ENCODE measurements at places on chromosomes 5 and 9.

DNA sequence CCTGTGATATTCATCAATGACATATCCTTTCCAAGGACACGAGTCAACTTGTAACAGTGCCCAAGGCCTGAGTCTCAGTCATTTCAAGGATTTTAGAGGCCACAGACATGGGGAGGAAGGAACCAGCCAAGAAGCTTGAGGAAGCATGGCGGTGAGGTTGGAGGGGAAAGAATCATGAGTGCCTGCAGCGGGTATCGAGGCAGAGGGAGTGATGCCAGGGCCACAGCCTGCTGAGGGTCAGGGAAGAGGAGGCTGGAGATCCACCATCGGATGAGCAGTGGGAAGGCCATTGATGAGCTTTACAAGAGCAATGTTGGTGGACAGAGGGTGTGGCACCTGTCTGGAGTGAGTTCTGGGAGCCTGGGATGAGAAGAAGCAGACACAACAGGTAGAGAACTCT is 88.5 kb upstream of the IER5L start:
- DNase-seq: no peak

GRCh38 chr5:140217299-140218026 is 42.5 kb downstream of the CYSTM1 start:
- DNase-seq: no peak

DNA sequence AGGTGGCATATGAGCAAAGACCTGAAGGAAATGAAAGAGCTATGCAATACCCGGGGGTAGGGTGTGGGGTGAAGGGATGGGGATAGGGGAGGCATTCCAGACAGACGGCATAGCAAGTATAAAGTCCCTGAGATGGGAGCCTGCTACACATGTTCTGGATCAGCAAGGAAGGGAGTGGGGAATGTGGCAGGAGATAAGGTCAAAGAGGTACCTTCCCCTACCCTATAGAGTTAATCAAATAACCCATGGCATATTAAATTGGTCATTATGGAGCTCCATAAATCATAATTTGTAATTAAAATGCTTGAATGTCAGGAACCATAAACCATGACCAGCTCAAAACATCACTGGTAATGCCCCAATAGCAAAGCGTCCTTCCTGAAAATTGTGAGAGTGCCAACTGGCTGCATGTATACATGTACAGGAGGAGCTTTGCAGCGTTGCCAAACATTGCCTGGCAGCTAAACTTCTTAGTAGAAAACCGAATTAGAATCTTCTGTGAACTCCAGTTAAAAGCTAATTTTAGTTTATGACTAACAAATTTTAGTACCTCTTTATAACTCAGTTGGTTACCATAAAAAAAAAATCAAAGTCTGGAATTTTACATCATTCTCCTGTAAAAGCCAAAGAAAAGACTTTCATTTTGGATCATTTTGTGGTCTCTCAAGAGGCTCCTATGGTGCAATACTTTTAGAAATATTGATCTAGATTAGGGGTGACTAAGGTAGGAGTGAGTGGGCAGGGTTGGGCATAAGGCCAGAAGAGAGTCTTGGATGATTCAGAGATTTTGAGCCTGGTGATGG is 4.7 kb downstream of the DNAI1 start:
- no peak for DNase-seq

DNA sequence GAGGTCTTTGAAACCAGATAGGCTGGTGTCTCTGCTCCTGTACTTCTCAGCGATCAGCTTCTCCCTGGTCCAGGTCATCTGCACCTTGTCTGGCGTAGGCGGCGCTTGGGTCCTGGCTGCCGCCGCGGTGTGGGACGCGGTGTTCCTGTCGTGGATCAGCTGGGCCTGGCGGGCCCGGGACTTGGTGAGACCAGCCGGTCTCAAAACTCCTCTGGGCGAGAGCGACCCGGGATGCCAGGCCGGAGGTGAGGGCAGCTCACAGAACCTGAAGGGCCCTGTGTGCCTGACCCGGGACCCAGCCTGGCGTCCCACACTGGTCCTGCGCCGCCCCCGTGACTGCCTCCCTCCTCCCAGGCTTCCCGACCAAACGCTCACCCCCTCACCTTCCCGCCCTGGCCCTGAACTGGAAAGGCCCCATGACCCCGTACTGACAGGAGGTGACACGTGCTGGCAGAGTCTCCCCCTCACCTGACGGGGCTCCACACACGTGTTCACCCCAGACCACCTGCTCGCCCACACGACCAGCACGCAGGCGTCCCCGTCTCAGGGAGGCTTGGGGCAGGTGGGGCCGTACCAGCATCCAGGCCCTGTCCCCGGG is 49.0 kb downstream of the NKD2 start:
- DNase-seq: no peak

DNA sequence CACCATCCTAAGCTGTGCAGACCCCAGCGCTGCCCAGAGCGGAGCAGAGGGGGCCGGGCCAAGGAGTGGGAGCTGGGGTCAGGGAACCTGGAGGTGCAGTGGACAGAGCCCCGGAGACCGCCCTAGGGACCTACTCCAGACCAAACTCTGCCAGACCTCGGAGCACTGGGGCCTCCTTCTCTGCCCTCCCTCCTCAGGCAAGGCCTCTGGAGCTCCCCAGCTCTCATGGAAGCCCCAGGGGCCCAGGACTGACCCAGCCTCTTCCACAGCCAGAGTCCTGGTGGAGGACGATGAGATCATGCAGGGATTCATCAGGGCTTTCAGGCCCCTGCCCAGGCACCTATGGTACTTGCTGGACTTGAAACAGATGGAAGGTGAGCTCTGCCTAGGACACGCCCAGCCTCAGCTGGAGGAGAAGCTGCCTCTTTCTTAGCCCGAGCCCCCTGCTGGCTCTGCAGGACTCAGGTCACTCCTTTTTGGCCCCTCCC is 3.6 kb downstream of the PAEP start:
- DNase-seq: no peak

GRCh38 chr5:316210-317085 is 5.1 kb upstream of the AHRR start:
- DNase-seq: no peak

DNA sequence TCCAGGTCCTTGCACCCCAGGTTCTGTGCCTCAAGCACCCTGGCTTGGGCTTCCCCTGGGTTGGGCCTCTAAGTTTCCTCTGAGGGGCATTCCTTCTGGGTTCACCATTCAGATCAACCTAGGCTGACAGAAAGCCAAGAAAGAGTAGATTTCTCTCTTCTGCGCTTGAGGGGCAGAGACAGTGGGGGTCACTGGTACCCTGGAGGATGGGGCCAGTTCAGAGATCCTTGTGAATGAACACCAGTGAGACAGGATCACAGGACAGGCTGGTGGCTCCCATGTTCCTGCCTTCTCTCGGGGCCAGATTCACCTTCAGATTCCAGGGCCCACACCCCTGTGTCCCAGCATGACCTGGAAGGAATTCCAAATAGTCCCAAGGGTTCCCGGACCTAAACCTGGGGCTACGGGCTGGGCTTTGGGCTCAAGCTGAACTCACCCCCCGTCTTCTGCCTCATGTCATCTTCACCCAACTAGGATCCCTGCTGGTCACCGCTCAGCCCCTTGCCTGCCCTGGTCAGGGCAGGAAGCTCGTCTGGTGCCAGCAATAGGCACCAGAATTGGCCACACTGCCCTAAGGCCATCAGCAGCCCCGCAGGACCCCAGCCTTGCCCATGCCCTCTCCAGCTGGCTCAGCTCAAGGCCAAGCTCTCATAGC is 91.8 kb upstream of the MVB12B start:
- DNase-seq: no peak

DNA sequence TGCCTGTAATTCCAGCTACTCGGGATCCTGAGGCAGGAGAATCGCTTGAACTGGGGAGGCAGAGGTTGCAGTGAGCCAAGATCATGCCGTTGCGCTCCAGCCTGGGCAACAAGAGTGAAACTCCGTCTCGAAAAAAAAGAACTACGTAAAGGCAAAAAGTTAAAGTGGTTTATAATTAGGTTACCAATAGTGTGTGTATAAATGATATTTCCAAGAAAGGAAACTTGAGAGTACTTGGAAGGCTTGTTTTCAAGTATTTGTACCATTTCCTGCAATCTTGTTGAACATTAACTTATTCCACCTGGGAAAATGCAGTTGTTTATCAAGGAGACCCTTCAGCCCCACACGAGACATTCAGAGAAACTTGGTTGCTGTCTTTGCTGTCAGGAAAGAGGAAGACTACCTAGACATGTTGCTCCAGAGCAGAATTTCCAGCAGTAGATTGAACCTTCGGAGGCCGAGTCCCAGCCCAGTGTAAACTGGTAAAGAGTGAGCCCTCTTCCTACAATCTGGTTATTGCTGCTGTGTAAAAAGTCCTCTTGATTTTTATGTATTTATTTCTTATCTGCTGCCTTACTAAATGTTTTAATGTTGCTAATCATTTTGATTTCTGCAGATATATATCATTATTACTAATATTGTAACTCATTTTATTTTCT is 30.1 kb downstream of the STXBP1 start:
- no peak for DNase-seq

All from activated CD8-positive, alpha-beta memory T cell treated with anti-CD3 and anti-CD28 coated beads for 1 hour (primary cell).